ENCODE measurements at places on chromosomes 11 and 22.

GRCh38 chr11:1193326-1194230 is 29.3 kb upstream of the MUC5B start:
- no peak for DNase-seq

- no peak for DNase-seq
Observed at GRCh38 chr22:41290262-41291221, 4.6 kb upstream of the RANGAP1 start.

DNA sequence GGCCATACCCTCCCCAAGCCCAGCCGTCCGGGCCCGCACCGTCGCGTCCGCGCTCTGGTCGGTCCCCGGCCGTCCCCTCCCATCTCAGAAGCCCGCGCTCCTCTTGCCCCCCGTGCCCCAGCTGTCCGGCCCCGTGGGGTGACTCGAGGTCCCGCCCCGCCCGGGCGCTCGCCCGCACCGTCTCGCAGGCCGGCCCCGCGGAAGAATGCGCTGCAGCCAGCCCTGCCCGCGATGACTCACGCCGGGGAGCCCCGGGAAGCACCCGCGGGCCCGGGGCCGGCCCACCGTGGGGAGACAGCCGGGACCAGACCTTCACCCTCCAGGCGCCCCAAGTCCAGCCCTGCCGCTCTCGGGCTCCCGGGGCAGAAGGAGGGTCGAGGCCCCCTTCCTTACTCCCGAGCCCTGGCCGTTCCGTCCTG is 320 bp upstream of the PHLDA2 start:
- no peak for DNase-seq

GRCh38 chr11:55324500-55324899 is 18.5 kb upstream of the OR4A16 start:
- DNase-seq, result no peak

- DNase-seq, result no peak
Observed at GRCh38 chr11:96167787-96168186, 175.2 kb downstream of the MAML2 start.

DNA sequence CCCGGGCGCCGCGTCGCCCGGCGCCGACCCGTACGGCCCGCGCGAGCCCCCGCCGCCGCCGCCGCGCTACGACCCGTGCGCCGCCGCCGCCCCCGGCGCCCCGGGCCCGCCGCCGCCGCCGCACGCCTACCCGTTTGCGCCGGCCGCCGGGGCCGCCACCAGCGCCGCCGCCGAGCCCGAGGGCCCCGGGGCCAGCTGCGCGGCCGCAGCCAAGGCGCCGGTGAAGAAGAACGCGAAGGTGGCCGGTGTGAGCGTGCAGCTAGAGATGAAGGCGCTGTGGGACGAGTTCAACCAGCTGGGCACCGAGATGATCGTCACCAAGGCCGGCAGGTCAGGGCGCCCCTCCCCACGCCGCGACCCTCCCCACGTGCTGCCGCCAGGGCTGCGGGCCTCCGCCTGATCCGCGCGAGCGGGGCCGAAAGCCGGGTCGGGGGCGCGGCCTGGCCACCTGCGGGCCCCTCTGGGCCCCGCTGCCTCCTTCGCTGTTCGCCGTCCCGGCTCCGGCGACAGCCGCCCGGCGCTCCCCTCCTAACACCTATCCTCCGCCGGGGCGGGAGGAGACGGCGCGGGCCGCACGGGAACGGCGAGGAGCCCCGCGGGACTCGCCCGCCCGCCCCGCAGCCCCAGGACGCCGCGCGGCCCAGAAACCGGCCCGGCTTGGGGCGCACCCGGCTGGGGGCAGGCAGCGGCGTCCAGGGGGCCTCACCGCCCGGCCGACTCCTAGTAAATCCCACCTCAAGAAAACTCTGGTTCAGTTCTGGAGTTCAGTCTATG is 560 bp downstream of the TBX1 start:
- no peak for DNase-seq

DNA sequence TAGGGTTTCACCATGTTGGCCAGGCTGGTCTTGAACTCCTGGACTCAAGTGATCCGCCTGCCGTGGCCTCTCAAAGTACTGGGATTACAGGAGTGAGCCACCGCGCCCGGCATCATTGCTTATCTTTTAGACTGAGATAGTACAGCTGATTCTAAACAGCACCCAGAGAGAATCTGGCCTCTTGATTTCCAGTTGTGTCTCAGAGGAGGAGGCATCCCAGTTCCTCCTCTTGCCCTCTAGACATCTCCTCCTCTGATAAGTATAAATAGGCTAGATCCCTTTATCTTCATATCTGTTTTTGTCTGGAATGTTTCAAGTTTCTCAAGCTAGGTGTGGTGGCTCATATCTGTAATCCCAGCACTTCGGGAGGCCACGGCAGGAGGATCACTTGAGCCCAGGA is 7.0 kb downstream of the MARK2 start:
- DNase-seq, result no peak

DNA sequence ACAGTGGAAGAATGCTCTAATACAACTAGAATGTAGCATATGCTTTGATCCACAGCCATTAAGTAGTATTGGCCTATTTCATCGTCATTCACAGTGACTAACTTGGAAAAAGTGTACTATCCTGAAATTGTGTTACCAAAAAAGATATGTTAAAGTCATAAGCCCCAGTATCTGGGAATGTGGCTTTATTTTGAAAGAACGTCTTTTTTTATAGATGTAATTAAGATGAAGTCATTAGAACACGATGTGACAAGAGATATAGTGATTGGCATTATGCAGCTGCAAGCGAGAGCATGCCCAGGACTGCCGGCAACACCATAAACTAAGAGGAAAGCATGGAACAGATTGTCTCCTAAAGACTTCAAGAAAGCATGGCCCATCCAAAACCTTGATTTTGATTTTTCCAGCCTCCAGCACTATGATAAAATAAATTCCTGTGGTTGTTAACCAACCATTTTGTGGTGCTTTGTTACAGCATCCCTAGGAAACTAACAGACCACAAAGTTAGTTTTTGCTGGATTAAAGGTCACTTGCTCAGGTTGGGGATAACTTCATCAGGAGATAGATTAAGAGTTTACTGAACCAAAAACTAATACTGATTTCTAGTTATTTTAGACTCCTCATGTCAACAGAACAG is 870.6 kb upstream of the LRRC4C start:
- DNase-seq, result no peak

GRCh38 chr11:81979448-81979847 is 754.2 kb downstream of the FAM181B start:
- DNase-seq, result no peak

DNA sequence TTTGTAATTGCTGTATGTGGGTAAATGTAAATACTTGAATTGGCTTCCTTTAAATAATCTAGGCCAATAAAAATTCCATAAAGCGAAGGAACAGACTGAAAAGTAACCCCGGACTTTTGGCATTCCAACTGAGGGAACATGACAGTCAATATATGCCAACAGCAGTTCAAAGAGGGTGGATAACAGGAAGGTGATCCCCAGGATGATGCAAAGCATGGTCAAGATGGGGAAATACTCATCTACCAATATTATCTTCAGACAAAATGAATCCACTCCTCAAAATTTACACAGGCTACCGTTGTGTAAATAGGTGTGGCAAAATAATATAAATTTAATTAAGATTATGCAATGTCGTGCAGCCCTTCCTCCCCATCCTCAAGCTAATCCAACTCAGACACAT is 56.9 kb downstream of the BBOX1 start:
- DNase-seq, result no peak

DNA sequence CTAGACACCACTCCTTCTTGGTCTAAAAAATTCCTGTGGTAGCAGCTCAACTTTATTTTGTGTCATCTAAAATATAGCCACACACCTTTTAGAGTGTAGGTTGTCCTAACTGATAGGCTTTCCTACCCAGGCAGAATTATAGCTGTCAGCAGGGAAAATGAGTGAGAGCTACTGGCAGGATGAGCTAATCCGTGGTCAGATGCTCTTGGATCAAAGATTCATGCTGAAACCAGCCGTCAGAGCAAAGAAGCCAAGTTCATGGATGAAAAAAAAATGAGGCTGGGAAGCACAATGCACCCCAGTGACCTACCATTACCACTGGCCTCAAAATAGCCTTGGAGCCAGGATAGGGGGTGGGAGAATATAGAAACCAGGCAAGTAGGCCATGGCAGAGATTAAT is 113.1 kb upstream of the BLID start:
- DNase-seq, result no peak

DNA sequence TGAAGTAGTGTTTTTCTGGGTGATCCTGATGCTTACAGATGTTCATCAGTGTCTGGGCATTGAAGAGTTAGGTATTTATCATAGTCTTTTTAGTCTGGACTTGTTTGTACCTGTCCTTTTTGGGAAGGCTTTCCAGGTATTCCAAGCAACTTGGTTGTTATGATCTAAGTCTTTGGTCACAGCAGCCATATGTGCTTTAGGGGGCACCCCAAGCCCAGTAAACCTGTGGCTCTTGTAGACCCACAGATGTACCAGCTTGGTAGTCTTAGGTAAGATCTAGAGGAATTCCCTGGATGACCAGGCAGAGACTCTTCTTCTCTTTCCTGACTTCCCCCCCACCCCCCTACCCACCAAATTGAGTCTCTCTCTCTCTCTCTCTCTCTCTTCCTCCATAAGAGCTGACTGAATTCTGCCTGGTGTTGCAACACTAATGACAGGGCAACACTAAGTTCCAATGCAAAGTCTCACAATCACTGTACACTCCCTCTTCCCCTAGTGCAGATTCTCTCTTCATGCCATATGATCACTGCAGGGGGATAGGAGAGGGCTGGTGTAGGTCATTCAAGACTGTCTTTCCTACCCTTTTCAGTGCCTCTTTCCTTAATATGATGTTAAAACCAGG is 24.5 kb upstream of the MMP8 start:
- DNase-seq, result no peak

DNA sequence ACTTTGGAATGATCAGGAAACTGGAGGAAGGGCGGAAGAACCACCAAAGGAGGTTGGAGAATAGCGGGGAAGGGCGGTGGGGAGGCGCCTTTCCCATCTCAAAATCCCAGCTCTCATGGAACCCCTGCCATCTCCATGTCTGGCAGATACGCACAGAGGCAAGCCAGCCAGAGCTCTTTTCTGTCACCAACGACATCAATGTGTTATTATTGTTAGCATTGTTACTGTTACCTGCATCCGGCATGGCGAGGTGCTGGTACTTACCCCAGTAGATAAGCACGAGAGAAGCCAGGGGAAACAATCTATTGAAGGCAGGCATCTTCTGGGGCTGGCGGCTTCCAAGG is 969 bp downstream of the SCN3B start:
- no peak for DNase-seq

DNA sequence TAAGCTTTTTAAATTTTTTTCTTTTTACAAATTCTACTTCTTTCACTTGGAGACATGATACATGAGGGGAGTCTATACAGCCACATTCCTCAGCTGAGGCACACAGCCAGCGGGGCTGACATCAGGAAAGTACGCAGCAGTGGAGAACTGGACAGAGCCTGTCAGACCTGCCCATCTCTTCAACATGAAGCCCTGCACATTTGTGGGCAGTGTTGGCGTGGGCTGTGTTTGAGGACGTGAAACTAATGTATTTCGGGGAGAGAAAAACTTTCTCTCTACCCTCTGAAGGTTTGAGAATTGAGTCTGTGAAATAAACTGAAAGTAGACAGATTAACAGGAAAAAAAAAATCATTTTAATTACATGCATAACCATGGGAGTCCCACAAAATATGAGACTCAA is 84.8 kb upstream of the HTATIP2 start:
- DNase-seq, result no peak

DNA sequence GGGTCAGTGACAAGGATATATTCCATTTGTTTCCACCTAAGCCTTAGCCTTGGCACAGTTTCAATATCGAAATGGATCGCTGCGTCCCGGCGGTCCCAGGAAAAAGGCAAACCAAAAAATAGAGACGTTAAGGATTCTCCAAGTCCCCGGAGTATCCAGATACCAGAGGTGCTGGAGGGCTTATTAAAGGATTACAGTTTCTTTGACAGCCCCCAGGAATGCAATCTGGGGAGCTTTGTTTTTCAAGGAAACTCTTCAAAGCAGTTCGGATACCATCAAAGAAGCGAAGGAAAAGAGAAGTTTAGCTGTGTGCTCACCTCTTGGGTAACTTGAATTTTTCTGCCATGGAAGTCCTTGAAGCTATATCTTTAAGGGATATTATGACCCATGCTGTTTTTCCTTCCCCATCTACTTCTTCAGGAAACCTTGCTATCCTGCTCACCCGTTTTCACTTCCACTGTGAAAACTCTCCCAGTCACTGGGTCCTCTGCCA is 600 bp upstream of the GPR83 start:
- DNase-seq, result no peak
